ENCODE measurements at places on chromosomes 7 and 10.

GRCh38 chr10:79269969-79270368 lies 77.3 kb upstream of the PPIF start:
- DNase-seq, result no peak

DNA sequence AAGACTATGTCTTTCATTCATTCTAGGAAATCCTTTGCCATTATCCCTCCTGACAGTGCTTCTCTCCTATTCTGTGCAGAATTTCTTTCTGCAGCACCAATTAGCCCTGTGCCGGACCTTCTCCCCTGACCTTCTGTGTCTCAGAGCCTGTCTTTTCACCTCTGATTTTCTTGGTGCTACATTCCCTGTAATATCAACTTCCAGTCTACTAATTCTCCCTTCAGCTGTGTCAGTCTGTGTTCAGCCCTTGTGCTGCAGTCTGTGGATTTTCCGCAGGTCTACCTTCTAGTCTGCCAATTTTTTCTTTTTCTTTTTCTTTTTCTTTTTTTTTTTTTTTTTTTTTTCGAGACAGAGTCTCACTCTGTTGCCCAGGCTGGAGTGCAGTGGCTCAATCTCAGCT lies 115.8 kb downstream of the ELFN1 start:
- DNase-seq, result no peak

DNA sequence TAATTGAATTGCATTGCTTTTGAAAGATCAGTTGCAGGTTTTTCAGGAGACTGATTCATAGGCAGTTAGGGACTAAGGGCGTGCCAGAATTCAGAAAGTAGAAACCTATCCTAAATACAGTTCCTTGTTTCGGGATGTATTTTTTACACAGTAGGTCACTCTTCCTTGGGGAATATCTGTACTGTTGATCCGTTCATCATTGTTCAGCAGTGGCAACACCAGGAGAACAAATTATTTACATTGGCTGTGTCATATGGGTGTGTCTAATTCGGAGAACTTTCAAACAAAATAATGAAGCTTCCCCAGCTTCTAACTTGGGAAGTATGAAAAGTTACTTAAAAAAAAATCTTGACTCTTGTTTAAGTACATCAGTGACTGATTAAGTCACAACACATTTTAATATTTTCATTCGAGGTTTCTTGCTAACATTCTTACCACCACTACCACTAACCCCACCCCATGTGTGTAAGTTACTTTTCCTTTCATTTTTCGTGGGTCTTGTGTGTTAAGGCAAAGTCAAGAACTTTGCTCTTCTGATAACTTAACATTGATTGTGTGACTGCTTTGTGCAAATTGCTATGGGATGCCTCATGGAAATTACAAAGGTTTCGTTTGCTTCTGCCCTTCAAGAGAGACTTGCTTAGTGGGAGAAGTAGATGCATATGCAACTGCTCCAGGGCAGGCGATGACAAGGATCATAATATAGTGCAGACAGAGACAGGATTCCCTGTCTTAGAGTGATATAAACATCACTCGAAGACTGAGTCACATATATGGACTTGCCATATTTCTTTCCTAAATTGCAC lies 43.8 kb upstream of the RPA3 start:
- DNase-seq, result peak; percentile 30

DNA sequence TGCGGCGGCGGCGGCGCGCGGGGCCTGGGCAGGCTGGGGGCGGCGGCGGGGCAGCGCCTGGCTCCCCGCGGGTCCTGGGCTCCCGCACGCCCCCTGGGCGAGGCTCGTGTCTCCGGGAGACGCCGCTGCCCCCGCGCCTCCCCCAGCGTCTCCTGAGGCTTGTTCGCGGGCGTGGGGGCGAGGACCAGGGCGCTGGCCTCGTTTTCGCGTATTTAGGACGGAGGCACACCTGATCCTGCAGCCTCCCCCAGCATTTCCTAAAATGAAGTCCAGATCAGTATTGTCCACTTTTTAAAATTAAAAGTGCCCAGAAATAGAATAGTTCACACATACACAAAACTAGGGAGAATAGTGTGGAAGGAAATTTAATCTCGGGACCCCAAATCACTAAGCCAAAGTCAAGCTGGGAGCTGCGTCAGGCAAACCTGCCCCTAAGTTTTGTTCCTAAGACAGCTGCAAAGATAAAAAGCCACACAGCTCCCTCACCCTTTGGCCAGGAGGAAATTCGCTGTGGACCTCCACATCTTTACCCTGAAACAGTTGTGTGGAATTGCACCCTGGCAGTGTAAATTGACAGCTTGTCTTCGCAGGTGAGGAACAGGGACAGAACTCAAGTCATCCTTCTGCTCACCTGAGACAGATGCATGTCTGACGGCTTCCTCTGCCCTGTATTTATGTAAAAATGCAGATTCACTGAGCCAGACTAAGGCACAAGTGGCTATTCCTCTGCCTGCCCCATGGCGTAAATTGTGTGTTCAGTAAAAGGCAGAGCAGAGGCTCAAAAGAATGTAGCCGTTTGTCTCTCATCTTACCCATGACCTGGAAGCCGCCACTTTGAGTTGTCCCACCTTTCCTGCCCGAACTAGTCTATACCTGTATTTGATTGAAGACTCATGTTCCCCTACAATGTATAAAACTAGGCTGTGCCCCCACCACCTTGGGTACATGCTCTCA lies 740 bp downstream of the GALNT11 start:
- DNase-seq, result no peak

GRCh38 chr10:11272915-11273389 lies 255.3 kb downstream of the CELF2 start:
- DNase-seq, result peak; percentile 60

DNA sequence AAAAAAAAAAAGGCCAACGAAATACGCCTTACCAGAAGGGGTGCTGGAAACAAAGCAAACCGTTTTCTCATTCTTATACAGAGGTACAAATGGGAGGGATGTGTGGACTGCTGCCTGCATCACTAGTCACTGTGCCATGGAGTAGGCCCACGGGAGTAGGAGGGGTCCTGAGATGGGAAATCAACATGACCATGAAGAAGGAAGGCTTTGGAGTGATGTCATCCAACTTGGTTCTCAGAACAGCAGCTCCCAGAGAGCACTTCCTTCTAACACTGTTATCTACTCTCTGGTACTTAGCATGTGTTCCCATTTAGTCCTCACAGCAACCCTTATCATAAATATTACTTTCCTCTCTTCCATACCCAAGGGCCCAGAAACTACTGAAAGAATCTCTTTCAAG lies 60.0 kb upstream of the LRGUK start:
- no peak for DNase-seq

- no peak for DNase-seq
Measured at GRCh38 chr7:115135769-115136410, 214.0 kb downstream of the MDFIC start.

DNA sequence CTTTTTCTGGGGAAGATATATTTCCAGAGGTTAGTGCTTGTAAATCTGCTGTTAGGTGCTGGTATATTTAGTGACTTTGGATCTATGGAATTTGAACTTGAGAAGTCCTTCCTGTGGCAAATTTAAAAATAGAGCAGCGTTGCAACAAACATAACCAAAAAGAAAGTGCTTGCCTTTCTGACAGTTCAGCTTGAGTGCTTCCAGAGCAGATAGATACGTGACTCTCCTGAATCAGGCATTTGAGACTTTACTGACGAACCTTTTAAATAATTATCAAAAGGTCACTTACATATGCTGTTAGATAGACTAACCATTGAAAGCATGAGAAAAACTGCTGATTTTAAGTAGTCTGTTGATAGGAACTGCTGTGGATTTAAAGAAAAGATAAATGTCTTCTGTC lies 387.5 kb upstream of the LRRTM3 start:
- no peak for DNase-seq

DNA sequence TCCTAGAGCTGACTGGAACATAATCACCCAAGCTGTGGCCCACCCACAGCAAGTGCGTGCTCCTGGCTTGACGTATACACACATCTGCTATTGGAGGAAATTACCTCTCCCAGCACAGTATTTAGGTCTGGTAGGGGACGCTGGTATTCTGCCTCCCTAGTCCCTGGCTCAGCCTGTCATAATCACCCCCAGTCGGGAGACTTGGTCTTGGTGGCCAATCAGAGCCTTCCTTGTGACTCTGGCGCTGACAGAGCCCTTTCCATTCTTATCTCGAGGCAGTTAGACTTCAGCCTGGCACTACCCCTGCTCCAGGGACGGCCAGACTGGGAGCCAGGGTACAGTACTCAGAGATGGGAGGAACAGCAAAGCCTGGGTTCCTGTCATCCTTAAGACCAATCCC lies 14.3 kb upstream of the PRKAG2 start:
- no peak for DNase-seq

GRCh38 chr7:49995681-49996080 lies 97.4 kb downstream of the ZPBP start:
- DNase-seq, result no peak

GRCh38 chr10:110544958-110545537 lies 22.4 kb upstream of the SMC3 start:
- DNase-seq, result no peak

DNA sequence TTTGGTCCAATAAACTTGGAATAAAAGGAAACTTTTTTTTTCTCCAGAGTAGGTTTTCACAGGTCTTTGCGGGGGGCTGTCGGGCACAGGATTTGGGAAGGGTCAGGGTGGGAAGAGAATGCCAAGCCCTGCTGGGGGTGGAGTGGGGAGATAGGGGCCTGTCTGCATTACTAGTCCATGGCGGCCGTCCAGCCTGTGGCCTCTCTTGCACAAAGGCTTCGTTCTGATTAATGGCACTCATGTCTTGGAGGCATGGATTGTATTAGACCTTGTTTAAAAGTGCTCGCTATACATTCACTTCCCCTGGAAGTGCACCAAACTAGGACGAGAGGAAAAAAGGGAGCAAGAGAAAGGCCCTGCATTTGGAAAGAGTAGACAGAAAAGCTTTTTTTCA lies 37.2 kb downstream of the LRMDA start:
- DNase-seq, result no peak

DNA sequence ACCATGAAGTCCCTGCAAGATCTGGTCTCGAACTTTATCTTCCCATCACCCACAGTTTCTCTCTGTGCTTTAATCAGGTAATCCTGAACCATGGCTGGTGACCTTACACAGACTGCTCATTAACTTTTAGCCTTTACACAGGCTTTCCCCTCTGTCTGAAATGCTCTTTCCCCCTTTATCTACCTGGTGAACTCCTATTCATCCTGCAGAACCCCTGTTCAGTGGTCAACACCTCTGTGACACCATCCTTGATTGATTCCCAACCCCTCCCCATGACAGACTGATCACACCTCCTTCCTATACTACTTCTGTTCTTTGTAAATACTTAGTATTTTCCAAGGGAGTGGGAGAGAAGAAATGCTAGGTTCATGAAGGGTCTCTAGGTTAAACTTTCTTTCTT lies 254.0 kb downstream of the RPS24 start:
- no peak for DNase-seq

DNA sequence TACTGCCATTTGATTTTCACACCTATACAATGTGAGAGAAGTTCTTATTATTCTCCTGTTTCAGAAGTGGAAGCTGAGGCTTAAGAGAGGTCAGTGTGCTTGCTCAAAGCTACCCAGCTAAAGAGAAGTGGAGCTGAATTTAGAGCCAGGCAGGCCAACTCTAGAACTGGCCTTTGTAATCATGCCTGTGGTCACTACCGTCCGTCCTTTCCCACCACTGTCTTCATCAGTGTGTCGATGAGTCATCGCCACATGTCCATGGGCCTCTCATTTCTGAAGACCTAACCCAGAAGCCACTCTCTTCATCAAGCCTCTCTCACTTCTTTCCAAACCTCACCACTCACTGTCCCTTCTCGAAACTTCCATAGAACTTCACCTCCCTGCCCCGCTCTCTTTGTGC lies 237.8 kb downstream of the KIAA1217 start:
- DNase-seq, result no peak

GRCh38 chr10:60175441-60175971 lies 214.2 kb downstream of the ANK3 start:
- DNase-seq, result no peak

GRCh38 chr10:17665747-17666146 lies 21.8 kb downstream of the STAM start:
- DNase-seq, result no peak

GRCh38 chr7:130409067-130409711 lies 28.9 kb downstream of the CPA1 start:
- DNase-seq, result no peak

- no peak for DNase-seq
Measured at GRCh38 chr7:2101630-2102374, 130.9 kb downstream of the MAD1L1 start.

DNA sequence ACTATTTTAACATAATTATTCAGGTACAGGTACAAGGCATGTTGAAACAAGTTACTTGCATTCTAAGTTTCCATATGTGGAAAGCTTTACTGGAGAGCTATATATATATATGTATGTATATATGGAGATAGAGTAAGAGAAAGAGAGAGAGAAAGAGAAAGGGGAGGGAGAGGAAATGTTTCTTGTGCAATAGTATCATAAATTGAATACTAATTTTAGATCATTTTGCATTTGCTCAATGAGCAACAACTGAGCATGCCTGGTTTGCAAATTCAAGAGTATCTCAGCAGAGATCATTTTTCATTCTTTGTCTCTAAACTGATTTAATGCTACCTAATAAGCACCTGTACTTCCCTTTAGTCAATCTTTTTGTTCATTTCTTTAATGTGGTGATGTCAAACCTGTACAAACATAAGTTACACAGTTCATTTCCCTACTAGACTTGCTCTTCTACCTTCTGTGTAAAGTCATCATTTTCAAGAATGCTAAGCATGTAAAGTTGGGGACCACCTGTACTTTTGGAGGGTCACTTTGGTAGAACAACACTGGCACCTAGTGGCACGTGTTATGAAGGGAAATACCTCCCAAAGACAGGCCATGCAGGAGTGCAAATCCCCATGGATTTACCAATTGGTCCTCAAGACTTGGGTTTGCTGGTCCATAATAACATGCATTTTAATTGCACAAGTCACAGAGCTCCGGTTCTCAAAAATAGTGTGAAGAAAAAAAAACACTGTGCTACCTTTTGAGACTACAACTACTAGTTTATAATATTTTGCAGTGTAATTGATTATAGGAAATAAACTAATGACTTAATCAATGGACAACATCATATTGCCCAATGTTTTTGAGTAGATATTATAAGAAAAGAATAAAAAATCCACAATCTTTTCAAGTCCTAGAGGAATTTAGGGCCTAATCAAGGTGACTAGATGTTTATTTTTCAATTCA lies 431.2 kb upstream of the IGFBP3 start:
- peak; percentile 2 for DNase-seq

DNA sequence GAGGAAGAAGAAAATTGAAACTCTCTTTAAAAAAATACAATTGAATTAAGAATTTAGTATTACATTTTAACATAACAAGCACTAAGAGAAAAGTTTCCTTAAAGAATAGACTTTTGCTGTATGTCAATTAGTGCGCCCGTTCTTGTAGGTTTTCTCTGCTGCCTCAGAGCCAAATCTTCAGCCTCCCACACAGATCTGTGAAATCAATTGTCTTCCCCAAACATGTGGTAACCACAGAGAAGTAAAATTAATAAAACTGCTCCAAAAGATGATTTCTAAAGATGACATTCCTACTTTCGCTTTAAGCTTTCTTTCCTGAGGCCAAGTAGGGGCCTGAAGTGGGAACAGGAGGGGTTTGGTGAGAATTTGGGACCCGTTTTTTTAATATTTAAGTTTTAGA lies 113.2 kb upstream of the ADO start:
- DNase-seq, result no peak

GRCh38 chr10:105674448-105674847 lies 1033.4 kb downstream of the SORCS3 start:
- no peak for DNase-seq

GRCh38 chr10:124003871-124004662 lies 89.3 kb downstream of the CHST15 start:
- DNase-seq, result no peak

Data from activated CD4-positive, alpha-beta T cell treated with anti-CD3 and anti-CD28 coated beads, Interleukin-2, Interleukin-4, amounts not matched to agents 100 ng/mL and 50 ng/mL, durations not matched to agents 16 hours and 8 hours (primary cell).